Stimulated activated CD8-positive, alpha-beta memory T cell treated with anti-CD3 and anti-CD28 coated beads, Interleukin-4, amount 100 ng/mL, for 1 hour (primary cell): ENCODE measurements at places on chromosomes 6 and 20.

DNA sequence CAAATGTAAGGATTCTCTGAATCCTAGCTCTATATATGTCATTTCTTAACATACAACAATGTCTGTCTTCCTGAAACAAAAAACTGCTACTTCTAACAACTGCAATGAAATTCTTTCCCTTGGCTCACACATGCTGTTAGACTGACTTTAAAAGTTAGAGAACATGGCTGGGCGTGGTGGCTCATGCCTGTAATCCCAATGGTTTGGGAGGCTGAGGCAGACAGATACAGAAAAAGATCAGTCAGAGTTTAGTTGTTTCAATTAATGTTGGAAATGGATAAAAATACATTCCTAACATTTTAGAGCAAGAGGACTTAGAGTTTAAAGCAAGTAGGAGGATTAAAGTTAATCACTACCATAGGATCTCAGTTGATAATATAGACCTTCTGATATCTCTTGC is 28.7 kb upstream of the KIAA1586 start:
- DNase-seq: no peak

DNA sequence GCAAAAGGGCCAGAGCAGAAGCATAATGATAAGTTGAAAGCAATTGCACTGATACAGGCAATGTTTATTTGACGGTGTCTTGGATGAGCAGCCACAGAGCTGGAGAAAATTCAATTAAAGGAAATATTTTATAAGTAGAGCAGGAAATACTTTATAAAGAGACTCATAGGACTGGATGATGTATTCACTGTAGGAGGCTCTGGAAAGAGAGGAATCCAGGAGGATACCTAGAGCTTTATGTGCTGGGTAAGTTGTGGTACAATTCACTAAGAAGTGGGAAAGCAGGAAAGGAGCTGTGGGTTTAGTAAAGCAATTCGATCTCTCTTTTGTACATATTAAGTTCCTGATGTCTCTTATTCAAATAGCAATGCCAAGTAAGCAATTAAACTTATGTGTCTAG is 86.3 kb downstream of the C6orf118 start:
- no peak for DNase-seq

- no peak for DNase-seq
Measured at GRCh38 chr20:35284992-35285805, 627 bp upstream of the EIF6 start.

DNA sequence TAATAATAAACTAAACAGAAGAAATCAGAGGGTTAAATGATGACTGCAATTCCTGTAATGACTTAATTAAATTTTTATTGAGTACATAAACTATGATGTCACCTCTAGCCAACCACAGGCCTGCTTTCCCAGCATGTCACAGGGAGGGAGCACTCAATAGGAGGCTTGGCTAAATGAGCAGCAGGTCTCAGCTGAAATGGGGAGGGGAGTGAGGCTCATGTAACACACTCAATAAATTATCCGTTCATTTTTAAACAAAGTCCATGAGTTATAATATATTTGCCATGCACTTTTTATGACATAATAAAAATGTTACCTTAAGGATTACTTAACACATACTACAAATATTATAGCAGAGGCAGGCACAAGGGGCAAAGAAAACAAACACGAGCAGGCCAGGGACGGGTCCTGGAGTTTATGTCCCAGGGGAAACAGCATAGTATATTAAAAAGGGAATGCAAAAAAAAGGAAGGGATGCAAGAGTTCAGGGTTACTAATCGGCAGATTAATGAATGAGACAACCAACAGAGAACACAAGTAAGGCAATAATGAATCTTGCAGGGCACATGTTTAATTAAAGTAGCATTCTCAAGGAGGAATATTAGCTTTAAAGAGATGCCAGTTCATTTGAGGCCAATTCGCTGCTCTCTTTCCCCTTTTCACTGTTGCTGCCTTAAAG is 27.1 kb upstream of the FAM83C start:
- DNase-seq: no peak

GRCh38 chr6:150156460-150156859 is 13.6 kb downstream of the PPP1R14C start:
- no peak for DNase-seq

- no peak for DNase-seq
Measured at GRCh38 chr6:163165922-163166321, 248.6 kb upstream of the QKI start.

DNA sequence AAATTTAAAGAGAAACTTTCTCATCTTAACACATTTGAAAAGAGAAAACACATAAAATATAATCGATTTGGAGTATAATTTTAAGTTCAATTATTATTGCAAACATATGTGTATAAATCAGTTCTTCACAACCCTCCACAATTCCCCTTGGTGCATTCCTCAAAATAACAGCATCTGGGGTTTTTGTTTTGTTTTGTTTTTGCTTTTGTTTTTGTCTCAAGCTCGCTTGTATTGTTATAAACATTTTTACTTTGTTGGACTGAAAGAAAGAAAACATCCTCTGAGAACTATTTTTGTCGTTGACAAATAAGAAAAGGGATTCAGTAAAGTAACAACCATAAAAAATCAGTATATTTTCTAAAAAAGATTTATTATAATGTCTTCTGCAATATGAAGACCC is 60.2 kb upstream of the HIVEP1 start:
- DNase-seq: no peak

GRCh38 chr6:79617518-79617941 is 13.6 kb upstream of the SH3BGRL2 start:
- DNase-seq: no peak

- DNase-seq: no peak
Measured at GRCh38 chr6:7730784-7731227, 4.9 kb downstream of the BMP6 start.

- no peak for DNase-seq
Measured at GRCh38 chr20:36850759-36851158, 25.2 kb upstream of the TLDC2 start.

- DNase-seq: no peak
Measured at GRCh38 chr6:158770533-158771330, 48.4 kb downstream of the EZR start.

- DNase-seq: no peak
Measured at GRCh38 chr6:130843575-130844320, 16.5 kb downstream of the SMLR1 start.

DNA sequence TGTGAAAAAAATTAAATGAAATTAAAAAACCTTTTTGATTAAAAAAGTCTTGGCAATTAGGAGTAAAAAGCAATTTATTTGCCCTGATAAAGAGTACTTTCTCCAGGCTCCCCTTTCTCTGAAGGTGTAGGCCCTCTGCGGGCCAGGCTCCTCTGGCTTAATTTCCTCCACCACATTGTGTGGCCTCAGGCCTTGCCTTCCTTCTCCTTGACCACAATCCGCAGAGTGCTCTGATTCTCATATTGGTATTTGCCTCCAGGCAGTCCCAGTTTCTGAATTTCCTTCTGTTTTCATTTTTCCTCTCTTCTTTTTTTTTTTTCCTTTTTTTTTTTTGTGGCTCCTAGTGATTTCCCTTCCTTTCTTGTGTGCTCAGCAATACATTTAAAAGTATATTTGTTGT is 96.4 kb downstream of the AIG1 start:
- DNase-seq: no peak

- DNase-seq: no peak
Measured at GRCh38 chr6:109053336-109053735, 41.3 kb downstream of the SESN1 start.

GRCh38 chr20:61600016-61600415 is 348.0 kb downstream of the CDH4 start:
- DNase-seq: no peak

DNA sequence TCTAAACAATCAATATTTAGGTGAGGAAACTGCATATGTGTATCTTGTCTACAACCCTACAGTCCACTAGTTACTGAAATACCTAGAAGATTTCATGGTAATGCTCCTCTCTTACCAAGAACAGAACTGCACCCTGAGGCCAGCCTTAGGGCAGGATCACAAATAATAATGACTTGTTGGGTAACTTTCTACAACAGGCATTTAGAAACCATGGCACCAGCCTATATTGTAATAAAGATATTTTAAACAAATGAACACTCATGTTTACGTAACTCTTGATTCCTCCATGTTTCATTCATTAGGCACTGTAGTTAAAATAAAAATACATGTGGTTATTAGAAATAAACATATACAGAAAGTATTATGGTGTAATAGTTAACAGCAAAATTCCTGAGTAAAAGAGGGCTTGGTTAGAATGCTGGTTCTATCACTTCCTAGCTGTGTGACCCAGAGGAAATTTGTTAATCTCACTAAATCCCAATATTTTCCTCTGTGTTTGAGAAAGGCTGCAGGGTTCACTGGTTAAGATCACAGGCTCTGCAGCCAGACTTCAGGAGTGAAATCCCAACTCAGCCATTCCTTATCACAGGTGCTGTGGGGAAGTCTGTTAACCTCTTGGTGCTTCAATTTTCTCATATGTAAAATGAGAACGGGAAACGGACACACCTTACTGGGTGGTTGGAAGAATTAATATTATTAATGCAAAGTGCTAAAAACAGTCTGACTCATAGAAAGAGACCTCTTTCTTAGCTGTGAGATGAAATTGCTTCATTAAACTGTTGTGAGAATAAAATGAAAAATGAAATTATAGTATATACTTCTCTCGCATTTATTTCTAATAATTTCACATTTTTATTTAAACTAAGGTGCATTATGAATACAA is 8.5 kb downstream of the HMGN3 start:
- no peak for DNase-seq

DNA sequence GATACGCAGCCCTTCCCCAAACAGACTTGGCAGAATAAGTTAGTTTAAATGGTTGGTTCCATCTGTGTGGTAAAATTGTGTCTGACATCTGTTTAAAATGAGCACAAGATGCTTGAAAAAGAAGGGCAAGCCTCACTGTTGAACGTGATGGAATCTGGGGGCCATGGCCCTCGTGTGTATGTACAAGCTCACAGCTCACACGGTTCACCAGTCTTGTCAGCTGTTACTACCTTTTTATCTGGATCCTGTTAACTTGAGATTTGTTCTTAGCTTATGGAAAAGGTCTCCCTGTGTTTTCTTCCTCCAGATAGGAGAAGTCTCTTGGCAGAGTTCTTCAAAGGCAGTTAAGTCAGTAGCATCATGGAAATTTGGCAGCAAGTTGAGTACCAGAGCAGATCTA is 270.6 kb downstream of the KHDC1L start:
- DNase-seq: no peak

GRCh38 chr6:3226042-3226441 is 1.4 kb downstream of the TUBB2B start:
- DNase-seq: no peak
